Breast epithelium (tissue), 4 donors: ENCODE measurements at places on chromosomes 11 and 22. TPM values are rescaled to one million over a fixed set of nuclear protein-coding genes. Genes with fewer than 3 reads are reported as not detected.

DNA sequence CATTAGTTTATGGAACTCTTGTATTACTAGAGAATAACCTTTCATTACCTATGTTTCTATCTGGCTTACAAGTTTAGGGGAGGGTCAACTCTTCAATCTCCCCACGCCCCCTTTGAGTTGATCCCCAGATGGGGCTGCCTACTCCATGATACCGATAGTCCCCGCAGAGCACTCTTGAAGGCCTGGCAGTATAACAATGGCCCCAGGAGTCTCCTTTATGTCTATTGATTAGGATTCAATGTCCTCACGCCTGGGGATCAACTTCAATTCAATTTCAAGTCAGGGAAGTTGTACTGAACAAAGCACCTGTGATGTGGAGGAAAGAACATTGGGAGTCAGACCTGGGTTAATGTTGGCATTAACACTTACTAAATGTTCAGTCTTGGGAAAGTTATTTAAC, 520.2 kb downstream of the METTL15 start:
- H3K4me1 ChIP-seq: no peaks in the 10 kb centered on the region
- no peaks in the 10 kb centered on the region for H3K27me3 ChIP-seq
- no peak overlapping the region for H3K4me3 ChIP-seq

DNA sequence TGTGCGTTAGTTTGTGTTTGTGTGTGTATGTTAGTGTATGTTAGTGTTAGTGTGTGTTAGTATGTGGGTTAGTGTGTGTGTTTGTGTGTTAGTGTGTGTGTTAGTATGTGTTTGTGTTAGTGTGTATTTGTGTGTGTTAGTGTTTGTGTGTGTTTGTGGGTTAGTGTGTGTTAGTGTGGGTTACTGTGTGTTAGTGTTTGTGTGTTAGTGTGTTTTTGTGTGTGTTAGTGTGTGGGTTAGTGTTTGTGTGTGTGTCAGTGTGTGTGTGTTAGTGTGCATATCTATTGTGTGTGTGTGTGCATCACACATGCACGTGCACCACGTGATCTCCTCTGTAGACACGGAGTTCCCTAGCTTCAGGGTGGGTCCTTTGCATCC, 115.4 kb downstream of the KCNQ1OT1 start:
- no peak for DNase-seq
- H3K27ac ChIP-seq: no peak overlapping the region
- no peaks in the 10 kb centered on the region for H3K4me1 ChIP-seq
- no peaks in the 10 kb centered on the region for H3K27me3 ChIP-seq
- no peaks in the 10 kb centered on the region for H3K36me3 ChIP-seq
- no peak overlapping the region for H3K4me3 ChIP-seq

GRCh38 chr11:46718155-46719019, 626 bp upstream of the F2 start:
- H3K4me3 ChIP-seq: no peak overlapping the region
- DNase-seq: no peak
- H3K4me1 ChIP-seq: no peaks in the 10 kb centered on the region

CCDC89 gene
- total RNA-seq: 1.6 TPM

HSPB2 gene
- total RNA-seq: 2.1 TPM

HDHD5 gene
- 54.4 TPM for total RNA-seq
